ENCODE measurements at places on chromosomes 7 and 10.
A peak's percentile ranks its signal among the peaks of the same experiment; 100 is the strongest.

DNA sequence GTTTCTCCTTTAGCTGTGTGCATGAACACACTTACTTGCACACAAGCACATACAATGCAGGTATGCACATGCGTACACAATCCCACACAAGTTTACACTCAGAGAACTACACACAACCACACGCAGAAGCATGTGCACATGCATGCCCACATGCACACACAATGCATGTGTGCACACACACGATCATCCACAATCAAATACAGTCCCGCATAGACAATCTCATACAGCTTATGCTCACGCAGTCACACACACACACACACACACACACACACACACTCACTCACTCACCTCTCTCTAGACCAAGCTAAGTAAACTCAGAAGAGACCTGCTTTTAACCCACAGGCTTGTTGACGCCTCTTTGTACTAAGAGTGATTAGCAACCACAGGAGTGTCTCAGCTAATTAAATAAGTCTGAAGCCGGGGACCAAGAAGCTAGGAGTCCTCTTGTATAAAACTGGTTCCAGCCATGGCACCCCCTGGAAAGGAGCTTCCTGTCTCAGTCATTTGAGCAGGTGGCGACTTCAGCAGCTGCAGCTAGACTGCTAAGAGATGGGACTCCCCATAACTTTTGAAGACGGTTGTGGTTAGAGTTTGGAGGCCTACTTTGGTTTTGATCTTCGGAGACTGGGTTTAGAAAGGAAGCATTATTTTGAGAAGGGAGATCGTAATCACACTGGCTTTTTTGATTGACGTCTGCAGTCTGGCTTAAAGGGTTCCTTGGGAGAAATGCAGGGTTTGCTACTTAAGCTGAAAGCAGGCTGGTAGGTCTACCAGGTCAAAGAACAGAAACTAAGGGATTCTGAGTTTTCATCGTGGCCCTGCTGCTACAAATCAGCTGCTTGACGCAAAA, 82.3 kb upstream of the ADRB1 start:
- no peak for DNase-seq

- DNase-seq: no peak
Measured at GRCh38 chr10:18005781-18006456, 54.2 kb downstream of the SLC39A12 start.

- no peak for DNase-seq
Measured at GRCh38 chr7:158648787-158649186, 55.8 kb downstream of the NCAPG2 start.

DNA sequence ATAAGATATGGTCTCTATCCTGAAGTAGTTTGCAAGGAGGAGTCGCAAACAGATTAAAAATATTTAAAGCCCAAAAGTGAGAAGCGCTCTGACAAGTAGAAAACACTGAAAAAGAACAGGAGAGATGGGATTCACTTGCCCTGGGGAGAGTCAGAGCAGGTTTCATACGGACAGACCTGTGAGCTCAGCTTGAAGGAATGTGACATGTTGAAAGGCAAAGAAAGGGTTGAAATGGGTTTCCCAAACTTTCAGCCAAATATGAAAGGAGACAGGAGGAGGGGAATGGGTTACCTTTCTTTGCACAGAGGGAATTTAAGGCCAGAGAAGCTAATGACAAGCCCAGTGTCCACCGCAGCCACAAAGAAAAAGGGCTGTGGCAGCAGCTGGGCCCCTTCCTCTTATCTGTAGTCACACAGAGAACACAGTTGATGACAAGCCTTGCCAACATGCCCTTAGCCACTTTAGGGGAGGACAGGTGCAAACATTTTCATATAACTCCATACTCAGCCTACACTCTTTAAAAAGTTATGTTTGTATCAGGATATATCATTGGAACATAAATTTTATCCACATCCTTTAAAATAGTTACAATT, 14.9 kb downstream of the HOXA1 start:
- DNase-seq: no peak

DNA sequence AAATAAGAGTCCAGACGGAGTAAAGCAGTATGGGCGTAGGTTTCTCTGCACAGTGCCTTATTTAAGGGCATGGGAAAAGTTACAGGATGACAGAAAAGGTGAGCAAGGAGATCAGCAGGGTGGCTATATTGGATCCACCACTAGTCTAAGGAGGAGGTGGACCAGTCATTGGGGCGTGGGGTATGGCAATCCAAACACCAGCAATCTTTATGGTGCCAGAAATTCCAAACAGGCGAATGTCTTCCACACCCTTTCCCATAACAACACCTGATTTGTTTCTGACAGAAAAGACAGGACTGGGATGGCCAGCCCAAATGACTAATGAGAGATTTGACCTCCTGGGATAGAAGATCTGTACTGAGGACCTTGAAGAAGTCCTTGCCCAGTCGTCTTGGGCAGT, 181.8 kb upstream of the MBL2 start:
- DNase-seq: no peak

DNA sequence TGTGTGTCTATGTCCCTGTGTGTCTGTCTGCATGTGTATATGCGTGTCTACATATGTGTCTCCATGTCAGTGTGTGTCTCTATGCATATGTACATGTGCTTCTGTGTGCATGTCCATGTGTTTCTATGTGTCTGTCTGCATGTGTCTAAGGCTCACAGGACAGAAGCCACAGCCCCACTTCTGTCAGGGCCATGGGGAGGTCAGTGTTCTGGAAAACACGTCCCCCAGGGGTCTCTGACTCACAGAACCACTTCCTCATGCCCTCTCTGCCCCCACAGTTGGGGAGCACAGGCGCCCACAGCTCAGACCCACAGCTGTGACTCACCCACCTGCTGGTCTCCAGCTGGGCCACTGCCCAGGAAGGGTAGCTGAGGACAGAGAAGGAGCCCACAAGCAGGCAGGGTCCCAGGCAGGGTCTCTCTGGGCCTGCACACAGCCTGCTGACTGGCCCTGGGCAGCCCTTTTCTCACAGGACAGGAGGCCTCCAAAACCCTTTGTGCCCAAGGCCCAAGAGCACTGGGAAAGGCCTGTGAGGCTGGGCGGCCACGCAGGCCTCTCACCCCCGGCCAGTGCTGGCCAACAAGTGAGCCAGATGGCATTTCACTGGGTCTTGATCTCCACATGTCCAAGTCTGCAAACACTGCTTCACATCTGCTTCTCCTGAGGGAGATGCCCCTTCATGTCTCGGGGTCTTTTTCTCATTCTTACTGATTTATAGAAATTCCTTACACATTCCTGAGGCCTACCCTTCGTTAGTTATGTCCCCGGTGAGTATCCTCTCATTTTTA, 102.9 kb upstream of the FAM20C start:
- DNase-seq: peak; percentile 92

DNA sequence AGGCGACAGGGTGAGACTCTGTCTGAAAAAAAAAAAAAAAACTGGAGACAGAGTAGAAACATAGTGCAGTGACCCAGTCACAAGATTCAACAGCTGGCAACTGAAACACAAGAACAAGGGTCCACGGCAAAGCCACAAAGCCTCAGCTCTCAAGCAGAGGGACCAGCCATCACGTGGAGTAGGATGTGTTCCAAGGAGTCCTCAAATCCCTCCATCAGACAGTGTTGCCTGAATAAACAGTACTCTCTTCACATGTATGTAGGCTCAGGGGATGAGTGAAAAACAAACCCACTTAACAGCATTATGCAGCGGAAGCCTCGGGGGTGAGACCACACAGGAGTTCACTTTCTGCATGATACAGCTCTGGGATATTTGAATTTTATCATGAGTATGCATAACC, 62.0 kb downstream of the SLIT1 start:
- no peak for DNase-seq

- no peak for DNase-seq
Measured at GRCh38 chr7:152568972-152569371, 107.0 kb downstream of the XRCC2 start.

DNA sequence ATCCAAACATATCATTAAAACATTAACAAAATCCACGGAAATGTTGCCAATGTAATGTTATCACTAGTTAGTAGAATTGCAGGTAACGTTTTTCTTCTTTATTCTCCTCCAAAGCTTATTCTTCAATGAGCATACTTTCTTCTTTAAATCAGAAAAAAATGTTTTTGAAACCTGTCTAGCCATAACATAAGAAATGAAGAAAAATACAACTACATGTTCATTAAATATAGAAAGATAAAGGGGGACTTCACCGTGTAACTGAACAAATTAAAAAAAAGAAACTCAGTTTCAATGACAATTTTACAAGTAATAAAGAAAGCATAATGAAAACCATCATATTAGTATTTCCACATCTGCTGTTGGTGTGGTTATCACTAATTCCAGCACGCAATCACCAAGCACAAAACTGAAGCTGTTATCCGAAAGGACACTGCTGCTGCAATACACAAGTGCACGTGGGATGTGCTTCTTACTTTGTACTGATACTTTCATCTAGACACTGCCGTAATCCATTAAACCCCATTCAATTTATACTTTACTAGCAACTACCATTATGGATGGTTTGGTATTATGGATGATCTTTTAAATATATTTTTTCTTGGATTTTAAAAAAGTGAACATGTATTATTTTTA, 9.6 kb downstream of the ESYT2 start:
- DNase-seq: peak; percentile 57

DNA sequence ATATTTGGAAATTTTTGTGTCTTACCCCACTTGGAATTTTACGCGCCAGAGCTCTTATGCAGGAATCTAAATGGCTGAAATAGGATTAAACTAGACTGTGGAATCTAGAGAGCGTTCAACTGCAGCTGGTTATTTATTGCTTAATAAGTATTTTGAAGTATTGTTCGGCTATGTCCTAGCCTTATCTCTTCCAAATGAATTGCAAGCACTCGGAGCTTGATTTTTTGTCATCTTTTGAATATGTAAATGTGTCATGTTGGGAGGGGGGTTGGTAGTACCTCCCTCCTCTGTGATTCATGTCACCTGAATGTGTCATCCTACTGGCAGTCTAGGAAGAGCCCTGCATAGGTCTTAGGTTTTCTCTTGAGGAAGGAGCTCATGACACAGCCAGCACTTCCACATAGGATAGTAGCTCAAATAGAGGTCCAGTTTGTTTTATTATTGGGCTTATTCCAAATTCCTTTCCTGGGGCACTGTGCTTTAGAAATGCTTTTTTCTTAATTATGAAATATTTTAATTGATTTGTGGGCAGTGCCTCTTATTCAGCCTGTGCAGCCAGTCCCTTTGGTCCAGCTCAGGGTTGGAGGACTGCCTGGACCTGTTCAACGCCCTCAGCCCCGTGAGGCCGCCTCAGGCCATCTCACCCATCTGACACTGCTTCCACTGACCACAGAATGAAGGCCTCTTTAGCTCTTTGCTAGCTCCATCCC, 22.5 kb upstream of the TRIL start:
- peak; percentile 78 for DNase-seq

GRCh38 chr10:71474702-71475242, 78.1 kb downstream of the CDH23 start:
- DNase-seq: no peak

DNA sequence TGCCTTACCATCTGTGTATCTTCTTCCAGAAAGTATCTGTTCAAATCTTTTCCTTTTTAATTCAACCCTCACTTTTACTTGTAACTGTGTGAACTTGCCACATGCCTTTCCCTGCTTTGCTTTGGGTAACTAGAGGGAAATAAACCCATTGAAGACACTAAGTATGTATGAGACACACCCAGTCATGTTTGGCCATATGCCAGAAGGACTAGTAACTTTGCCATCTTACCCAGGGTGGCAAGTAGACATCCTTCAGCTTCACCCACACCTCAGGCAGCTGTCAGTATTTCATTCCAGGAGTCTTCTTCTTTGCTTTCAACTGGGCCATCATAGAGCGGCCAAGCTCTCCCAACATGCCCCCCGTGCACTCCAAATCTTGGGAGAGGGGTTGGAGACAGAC, 323.1 kb downstream of the TNS3 start:
- DNase-seq: no peak

DNA sequence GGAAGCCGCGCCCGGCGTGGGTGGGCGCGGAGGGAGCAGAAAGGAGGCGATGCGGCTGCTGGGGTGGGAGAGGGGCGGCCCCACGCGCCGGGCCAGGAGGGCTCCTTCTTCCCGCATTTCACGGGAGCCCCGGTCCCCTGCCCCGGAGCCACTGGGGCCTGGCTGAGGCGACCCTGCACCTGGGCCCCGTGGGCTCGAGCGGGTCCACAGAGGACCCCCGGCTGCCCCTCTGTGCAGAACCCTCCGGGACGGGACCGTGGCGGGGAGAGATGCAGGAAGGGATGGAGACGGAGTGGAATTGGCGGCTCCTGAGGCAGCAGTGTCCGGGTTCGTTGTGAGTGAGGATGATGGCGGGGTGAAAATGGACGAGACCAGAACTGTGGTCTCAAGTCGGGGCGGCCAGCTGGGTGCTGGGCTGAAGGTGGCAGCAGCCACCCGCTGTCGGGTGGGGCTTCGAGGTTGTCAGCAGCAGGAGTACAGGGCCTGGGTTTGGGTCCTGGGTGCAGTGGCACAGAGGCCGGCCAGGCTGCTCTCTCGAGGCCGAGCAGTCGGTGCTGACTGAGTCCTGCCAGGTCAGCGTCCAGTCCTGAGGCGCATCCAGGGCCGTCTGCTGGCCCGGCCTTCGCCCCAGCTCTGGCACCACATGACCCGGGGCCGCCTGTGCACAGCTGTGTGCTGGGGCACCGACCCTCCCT, 80.4 kb downstream of the VIPR2 start:
- peak; percentile 50 for DNase-seq

- no peak for DNase-seq
Measured at GRCh38 chr10:94423627-94424026, 21.3 kb downstream of the TBC1D12 start.

GRCh38 chr7:147912291-147912690, 678.3 kb upstream of the C7orf33 start:
- DNase-seq: no peak

DNA sequence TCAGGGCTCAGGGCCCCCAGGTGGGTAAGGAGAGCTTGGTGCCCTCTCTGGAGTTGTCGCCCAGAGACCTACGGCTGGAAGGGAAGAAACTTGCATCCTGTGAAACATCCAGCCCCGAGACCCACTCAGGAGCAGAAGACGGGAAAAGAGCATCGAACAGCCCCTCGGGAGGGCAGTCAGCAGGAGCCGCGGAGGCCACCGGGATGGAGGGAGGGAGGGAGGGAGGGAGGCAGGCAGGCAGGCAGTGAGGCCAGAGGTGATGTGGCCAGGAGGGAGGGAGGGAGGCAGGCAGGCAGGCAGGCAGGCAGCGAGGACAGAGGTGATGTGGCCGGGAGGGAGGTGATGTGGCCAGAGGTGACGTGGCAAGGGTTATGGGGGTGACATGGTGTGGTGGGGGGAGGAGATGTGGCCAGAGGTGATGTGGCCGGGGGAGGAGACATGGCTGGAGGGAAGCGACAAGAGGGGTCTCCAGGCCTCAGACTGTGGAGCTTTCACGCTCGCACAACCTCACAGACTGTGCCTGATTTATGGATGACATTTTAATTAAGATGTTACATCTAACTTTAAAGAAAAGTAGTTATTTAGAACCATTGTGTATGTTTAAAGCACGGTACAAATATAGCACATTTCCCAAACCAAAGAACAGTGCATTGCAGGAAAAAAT, 141.1 kb downstream of the DIP2C start:
- no peak for DNase-seq

GRCh38 chr7:77561352-77561751, 24.3 kb downstream of the PTPN12 start:
- DNase-seq: no peak

DNA sequence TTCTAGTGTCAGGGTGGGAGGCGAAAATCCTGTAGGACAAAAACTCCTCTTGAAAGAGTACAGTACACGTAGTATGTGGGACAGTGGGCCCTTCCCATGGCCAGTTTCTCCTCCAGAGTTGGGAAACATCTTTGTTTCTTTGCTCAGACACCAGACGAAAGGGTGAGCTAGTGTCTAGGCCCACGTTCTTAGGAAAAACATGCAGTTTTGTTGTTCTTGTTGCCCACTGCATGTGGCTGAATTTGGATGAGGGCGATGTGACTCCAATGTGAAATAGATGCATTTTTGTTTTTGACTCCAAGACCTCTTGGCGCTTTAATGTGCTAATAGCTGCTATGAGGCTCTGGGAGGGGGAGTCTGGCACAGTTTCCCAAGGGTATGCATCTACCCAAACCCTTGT, 100.8 kb downstream of the ATXN7L1 start:
- no peak for DNase-seq

Data from esophagus muscularis mucosa (tissue), 4 donors.